ENCODE measurements at places on chromosomes 1 and 21.

- DNase-seq, result no peak
Observed at GRCh38 chr1:234994436-234995295, 134.0 kb downstream of the TOMM20 start.

- DNase-seq, result no peak
Observed at GRCh38 chr21:37562920-37563640, 196.5 kb downstream of the DYRK1A start.

GRCh38 chr1:15953294-15953771, 22.6 kb downstream of the ZBTB17 start:
- no peak for DNase-seq

GRCh38 chr1:175154629-175155472, 37.7 kb downstream of the KIAA0040 start:
- DNase-seq, result peak; percentile 81

DNA sequence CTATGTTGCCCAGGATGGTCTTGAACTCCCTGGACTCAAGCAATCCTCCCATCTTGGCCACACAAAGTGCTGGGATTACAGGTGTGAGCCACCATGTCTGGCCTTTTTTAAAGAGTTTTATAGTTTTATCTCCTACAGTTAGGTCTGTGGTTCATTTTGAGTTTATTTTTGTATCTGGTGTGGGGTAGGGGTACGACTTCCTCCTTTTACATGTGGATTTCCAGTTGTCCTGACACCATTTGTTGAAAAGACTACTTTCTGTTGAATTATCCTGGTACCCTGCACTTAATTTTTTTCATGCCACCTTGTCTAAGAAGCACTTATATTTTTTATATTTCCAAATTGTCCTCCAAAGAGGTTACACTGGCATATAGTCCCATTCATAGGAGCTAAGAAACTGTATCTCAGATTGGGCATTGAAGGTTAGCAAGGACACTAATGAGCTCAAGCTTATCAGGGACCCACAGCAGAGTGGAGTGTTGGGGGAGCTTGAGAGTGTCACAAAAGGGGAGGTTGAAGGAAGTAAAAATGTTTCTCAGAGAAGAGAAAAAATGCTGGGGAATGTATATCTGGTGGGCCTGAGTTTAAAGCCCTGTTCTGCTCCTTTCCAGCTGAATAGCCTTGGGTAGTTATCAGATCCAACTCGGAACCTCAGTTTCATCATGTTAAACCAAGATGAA, 23.4 kb upstream of the MEF2D start:
- DNase-seq, result no peak

DNA sequence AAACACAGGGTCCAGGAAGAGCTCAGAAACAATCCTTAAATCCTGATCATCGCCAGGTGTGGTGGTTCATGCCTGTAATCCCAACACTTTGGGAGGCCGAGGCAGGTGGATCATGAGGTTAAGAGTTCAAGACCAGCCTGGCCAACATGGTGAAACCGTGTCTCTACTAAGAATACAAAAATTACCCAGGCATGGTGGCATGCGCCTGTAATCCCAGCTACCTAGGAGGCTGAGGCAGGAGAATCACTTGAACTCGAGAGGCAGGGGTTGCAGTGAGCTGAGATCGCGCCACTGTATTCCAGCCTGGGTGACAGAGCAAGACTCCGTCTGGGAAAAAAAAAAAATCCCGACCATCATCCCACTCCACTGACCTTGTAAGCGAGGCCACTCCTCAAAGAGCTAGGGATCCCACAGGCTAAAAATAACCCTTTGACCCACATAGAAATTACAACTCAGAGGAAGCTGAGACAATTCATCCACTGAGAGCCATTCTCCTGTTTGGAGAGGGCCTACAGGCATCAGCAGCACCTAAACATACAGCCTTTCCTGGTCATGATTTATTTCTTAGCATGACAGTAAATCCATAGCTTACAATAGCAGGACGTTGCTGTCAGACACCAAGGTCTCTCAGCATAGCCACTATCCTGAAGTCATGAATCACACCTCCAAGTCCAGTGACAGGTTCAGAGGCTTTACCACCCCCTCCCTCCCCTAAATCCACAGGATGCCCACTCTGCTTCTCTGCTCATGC, 66.7 kb downstream of the TGFBR3 start:
- DNase-seq, result no peak

- peak; percentile 37 for DNase-seq
Observed at GRCh38 chr1:201739492-201740085, 89.4 kb upstream of the IPO9 start.

- DNase-seq, result no peak
Observed at GRCh38 chr1:234609691-234610042, 311 bp downstream of the IRF2BP2 start.

DNA sequence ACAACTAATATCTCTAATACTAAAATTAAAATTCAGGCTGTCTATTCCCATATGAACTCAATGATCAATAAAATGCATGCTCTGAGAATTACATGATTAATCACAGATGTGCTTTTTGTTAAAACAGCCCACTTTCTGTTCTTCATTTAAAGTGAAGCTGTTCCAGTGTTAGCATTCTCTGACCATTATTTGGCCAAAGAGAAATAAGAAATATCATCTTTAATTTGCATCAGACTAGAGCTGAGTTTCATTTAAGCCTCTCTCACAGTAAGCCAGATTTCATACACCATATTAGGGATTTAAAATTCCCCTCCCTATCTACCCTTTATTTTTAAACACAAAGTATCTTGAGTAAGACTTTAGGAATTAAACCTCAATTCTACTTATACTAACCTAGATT, 261.6 kb downstream of the TPR start:
- DNase-seq, result no peak

- no peak for DNase-seq
Observed at GRCh38 chr1:94851571-94851970, 31.4 kb downstream of the SLC44A3 start.

DNA sequence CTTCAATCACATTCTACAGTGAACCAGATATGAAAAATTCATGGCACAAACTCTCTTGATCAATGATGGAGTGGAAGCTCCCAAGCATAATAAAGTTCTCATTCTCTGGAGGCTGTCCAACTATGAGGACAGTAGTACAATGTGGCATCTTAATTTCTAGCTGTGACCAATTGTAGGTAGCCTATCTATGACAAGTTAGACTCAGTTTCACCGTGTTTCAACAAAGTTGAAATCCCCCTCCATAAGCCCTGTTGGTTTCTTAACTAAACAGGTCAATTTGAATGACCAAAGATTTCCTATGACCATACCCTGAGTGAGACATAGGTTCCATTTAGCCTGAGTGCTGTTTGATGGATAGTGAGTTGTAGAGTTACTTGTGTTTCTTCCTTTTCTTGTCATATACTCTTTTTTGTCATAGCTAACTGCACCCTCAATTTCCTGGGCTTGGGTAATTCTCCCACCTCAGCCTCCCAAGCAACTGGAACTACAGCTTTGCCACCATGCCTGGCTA, 11.8 kb downstream of the PATJ start:
- no peak for DNase-seq

- no peak for DNase-seq
Observed at GRCh38 chr1:24926563-24927249, 3.4 kb downstream of the RUNX3 start.

DNA sequence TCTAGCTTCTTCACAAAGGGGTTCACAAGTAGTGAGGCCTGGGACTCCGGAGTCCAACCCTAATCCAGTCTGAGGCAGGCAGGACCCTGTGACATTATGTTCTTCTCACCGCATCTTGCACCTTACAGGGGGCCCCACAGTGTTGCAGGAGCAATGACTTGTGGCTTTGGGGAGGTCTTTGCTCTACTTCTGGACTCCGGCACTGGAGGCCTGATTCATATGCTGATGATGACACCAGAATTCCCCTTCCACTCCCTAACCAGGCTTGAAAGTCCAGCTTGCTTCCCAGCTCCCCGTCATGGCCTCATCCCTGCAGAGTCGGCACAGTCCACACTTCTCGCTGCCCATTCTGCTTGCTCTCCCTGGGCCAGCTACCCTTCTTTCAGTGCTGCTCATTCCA, 96.3 kb upstream of the SLC44A3 start:
- DNase-seq, result no peak

DNA sequence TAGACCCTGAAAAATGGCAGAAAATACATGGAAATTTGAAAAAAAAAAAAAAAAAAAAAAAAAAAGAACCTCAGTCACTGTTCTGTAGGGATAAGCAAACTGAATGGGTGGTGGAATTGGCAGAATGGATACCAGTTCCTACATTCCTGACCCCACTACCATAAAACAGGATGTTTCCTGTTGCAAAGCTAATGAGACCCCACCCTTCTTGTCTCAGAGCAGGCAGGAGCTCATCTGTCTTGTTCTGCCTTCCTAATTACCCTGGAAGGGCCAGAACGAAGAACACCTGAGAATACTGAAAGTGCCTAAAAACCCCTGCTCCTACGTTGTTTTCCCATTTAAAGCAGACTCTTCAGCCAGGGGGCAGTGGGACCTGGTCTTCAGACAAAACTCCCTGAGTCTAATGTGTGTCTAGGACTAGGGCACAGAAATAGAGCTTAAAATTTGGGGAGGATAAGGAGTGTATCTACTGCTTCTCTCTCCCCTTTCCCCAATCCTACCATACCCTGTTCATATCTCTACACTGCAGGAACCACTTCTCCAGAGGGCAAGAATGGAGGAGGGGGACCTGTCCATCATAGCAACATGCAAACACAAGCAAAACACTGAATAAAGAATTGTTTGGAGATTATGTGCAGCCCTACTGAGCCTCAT, 3.9 kb downstream of the C1orf56 start:
- no peak for DNase-seq

DNA sequence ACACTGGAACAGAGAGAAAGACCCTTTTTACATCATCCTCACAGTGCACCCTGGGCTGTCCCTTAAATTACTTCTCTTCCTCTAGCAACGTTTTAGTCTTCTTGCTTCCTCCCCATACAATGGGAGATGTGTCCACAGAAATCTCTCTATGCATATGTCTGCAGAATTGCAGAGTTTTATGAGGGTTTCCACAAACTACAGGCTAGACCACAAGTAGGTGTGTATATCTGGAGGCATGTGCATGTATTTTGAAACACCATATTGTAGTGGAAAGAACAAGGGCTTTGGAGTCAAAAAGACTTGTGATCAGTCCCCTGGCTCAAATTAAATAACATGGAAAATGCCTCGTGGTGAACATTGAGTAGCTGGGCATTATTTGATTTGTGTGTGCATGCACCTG, 121.3 kb upstream of the IPO9 start:
- no peak for DNase-seq

DNA sequence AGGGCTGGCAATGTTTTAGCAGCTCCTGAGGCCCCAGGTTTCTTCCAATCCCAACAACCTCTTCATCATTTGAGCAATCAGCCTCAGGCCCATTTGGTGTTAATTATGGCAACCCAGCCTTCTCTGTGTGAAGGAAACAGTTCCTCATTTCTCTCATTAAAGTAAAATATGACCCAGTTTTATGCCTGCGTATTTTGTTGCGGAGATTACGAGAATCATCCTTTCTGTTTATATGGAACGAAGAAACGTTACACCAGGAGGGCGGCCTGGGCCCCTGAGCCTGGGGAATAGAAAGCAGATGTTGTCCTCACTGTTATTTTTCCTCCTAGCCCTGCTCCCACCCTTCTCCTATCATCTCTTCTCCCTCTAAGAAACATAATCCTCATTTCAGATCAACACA, 332.2 kb upstream of the USP24 start:
- no peak for DNase-seq

DNA sequence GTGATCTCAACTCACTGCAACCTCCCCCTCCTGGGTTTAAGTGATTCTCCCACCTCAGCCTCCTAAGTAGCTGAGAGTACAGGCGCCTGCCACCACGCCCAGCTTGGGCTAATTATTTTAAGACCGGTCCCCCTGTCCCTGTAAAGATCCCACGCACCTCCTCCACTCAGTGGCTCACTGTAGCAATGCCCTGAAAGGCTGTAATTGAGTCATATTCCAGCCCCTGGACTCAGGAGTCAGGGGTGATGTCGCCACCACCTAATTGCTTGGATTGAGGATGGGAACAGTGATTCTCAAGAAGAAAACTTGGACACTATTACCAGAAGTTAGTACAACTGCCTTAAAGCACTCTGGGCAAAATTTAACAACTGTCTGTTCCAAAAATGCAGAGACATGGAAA, 3.1 kb upstream of the EDARADD start:
- no peak for DNase-seq

DNA sequence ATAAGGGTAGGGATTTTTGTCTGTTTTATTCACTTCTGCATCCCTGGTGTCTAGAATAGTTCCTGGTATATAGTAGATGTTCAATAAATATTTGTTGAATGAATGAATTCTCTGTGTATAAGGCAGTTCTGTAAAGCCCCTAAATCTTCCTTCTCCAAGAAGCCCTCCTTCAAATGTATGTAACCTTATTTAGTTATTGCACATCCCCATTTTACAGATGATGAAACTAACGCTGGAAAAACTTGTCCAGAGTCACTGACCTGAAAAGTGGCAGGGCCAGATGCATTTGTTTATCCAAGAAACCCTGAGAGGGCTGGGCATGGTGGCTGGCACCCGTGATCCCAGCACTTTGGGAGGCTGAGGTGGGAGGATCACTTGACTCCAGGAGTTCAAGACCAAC, 4.3 kb upstream of the LMNA start:
- no peak for DNase-seq

GRCh38 chr1:207312604-207312920, 8.9 kb upstream of the CD55 start:
- DNase-seq, result no peak

- no peak for DNase-seq
Observed at GRCh38 chr1:13661539-13661938, 38.4 kb upstream of the PRDM2 start.

DNA sequence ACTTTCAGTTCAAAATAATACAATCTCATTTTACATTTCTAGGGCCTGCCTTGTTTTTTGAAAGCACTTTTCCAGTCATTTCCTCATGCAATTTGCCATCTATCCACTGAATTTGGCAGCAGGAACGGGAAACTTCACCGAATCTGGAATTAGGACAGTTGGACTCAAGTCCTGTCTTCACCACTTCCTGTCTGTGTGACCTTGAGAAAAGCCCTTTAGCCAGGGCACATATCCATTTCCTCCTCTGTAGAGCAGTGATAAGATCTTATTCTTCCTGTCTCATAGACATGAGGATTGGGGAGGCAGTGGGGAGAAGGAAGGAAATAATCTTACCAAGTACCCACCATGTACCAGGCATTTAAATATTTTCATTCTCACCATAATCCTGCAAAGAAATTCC, 12.0 kb downstream of the VAV3 start:
- DNase-seq, result no peak

- no peak for DNase-seq
Observed at GRCh38 chr1:163768576-163768975, 446.8 kb downstream of the NUF2 start.

DNA sequence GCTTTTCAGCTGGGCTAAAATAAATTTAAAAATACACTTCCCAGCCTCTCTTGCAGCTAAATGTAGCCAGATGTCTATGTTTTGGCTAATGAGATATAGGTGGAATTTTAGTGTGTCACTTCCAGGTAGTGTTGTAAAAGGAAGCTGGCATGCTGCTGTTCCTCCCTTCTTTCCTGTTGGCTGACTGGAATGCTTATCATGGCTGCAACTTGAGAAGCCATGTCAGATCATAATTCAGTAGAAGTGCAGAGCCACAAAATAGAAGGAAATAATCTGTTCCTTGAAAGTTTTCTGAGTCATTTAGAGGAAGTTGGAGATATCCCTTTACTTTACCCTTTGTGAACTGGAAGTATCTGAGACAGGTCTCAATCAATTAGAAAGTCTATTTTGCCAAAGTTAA, 10.9 kb upstream of the RBM15 start:
- DNase-seq, result no peak

All from HT-29 (cell line).